NCI-H2081 (cell line): ENCODE measurements at places on chromosomes 3 and 15.

- DNase-seq: no peak
Measured at GRCh38 chr3:32757618-32758374, 60.0 kb upstream of the TRIM71 start.

DNA sequence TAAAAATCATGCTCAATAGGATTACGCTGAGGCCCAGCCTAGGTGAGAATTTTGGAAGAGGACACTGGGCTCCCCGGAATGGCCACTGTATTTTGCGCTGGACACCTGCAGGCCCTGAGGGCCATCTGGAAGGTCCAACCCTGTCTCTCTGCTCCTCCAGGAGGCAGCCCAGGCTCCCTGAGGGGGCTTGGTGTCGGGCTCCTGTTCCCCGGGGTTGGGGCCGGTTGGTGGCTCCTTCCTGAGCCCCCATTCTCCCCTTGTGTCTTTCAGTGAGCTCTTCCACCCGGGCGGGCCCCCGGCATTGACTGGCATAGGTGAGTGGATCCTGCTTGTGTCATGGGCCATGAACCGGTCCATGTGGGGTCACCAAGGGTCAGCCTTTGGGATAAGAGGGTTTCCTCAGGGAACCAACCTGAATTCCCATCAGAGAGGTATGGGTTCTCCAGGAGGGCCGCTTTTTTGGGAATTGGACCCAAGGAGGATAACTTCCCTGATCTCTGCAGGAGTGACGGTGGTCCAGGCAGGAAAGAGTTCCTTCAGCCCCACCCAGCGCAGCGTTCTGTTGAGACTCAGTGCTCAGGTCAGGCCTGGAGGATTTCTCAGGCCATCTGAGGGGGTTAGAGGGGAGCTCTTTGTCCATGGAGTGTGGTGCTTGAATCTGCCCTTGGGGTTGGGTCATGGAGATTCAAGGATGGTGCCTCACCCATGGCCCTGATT, 187.8 kb downstream of the UBE3A start:
- DNase-seq: no peak

GRCh38 chr15:98671060-98672008, 23.0 kb downstream of the IGF1R start:
- DNase-seq: no peak

GRCh38 chr15:44159492-44159891, 35.6 kb downstream of the FRMD5 start:
- DNase-seq: no peak

DNA sequence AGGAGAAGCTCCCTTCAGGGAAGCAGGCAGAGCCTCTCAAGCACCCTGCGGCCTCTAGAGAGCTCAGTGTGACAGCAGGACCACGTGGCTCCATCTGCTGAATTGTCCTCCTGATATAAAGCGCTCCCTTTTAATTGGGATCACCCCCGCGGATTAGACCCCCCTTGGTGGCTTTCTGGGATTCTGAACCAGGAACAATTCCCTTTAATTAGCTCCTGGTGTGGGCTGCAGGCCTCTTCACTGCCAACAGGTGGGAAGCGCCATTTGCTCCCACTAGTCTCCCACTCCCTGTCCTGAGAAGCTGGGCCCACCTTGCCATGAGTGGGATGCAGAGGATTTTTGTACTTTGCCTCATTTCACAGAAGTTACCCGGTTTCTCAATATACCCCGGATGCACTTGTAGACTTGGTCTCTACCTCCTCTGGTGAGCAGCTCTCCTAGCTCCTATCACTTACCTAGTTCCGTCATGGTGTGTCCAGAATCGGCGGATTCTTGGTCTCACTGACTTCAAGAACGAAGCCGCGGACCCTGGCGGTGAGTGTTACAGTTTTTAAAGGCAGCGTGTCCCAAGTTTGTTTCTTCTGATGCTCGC, 592 bp downstream of the PGPEP1L start:
- no peak for DNase-seq

DNA sequence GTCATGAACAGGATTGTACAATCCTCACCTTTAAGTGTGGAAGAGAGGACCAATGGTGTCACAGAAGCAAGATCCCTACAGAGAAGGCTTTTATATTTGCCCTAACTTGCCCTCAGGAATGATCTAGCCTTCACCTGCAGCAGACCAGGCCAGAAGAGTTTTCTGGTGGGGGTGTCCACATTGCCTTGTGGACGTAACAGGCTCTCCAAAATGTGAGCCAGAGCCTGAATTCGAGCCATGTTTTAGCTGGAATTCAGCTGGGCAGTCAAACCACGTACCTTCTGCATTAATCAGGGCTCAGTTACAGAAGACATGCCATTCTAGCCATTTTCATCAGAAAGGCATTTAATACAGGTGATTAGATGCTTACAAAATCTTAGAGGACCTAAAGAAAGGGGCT, 23.6 kb upstream of the RAB7A start:
- no peak for DNase-seq

DNA sequence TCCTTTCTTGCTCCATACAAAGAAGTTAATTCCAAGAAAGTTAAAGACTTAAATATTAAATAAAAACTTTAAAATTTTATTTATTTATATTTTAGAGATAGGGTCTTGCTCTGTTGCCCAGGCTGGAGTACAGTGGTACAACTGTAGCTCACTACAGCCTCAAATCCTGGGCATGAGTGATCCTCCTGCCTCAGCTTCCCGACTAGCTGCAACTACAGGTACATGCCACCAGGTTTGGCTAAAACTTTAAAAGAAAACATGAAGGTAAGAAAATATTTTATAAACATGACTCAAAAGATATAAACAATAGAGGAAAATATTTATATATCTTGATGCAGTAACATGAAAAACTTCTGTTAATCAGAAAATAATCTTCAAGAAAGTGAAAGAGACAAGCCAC, 33.2 kb downstream of the ADIPOQ start:
- no peak for DNase-seq

GRCh38 chr15:39857132-39857531, 62.9 kb downstream of the GPR176 start:
- DNase-seq: no peak

DNA sequence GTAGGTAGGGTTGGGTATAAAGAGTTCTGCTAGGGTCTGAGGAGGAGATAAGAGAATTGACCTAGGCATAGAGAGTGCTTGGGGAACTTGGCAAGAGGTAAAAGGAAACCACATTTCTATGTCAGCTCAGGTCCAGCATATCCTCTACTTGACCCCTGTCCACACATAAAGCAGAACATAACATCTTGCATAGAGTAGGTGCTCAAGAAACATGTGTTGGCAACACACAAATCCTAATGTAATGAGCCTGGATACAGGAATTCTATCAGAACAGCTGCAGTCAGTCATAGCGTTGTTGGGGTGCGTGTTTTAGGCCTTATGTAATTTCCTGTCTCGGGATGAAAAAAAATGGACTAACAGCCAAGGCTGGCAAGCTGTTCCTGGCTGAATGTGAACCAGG, 35.0 kb upstream of the PLCL2 start:
- no peak for DNase-seq

GRCh38 chr15:31508656-31509055, 182.0 kb downstream of the KLF13 start:
- DNase-seq: no peak
